ENCODE measurements at places on chromosomes 1 and 21. TPM values are rescaled to one million over a fixed set of nuclear protein-coding genes. Genes with fewer than 3 reads are reported as not detected.

DNA sequence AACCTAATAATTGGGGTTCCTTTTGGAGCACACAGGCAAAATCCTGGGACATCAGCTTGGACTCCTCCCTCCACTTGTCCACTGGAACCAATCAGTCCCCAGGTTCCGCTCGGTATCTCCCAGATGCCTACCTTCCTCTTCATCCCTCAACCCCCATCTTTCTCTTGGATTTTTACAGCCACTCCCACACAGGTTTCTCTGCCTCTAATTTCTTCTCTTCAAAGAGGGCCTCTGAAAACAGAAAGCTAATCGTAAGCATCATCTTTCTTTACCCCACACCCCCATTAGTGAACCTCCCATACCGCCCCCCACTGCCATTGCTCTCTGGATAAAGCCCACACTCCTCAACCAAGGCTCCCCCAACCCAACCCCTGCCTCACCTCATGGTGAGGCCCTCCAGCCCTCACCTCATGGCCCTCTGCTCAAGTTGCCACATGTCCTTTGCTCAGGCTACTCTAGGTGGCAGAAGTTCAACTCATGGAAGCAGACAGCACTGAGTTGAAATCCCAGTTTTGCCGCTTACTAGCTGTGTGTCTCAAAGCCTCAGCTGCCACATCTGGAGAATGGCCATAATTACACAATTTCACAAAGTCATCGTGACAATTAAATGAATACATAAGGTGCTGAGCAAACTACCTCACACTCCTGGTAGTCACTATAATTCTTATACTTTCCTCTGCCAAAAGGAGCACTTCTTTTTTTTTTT lies 18.1 kb upstream of the WASF2 start:
- no peak for DNase-seq

DNA sequence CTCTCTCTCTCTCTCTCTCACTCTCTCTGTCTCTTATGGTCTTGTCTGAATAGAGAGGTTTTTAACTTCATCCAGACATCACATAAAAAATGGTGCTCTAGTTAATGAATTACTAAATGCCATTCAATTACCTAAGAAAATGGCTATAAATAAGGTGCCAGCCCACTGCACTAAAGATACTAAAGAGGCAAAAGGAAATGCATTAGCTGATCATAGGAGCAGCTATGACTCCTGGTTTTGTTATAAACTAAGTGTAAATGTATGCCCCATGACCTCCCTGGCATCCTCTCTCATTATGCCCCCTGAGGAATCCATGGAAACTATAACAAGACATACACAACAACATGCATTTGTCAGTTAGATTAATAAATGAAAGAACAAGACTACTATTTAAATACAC lies 57.5 kb upstream of the PDC start:
- no peak for DNase-seq

DNA sequence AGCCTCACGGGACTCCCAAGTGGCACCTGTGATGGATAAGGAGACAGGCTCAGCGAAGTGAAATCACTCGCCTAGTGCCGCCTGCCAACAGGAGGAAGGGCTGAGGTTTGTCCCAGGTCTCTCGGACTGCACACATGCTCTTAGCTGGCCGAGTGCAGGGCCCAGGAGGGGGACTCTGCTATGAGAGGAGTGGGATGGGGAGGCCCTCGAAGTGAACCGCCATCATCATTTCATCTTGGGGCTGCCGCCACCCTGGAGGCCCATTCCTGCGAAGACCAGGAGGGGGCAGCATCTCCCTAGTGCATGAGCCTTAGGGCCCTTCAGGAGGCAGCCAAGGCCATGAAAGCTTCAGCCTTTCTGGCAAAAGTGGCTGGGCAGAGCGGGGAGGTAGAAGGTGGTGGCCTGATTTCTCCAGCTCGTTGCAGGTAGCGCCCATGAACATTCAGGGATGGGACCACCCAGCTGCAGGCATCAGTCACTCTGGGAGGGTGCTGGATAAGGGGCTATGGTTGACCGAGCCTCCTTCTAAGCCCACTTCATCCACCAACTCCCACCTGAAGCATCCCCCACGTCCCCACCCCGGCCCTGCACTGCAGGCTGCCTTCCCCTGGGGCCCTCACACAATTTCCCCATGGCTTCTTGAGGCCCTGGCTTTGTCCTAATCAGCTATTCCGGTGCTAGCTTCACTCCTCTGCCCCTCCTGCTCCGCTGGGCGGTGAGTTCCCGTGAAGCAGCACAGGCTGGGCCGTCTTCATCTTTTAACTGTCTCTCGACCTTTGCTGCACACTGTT lies 17.2 kb upstream of the RASSF5 start:
- no peak for DNase-seq

DNA sequence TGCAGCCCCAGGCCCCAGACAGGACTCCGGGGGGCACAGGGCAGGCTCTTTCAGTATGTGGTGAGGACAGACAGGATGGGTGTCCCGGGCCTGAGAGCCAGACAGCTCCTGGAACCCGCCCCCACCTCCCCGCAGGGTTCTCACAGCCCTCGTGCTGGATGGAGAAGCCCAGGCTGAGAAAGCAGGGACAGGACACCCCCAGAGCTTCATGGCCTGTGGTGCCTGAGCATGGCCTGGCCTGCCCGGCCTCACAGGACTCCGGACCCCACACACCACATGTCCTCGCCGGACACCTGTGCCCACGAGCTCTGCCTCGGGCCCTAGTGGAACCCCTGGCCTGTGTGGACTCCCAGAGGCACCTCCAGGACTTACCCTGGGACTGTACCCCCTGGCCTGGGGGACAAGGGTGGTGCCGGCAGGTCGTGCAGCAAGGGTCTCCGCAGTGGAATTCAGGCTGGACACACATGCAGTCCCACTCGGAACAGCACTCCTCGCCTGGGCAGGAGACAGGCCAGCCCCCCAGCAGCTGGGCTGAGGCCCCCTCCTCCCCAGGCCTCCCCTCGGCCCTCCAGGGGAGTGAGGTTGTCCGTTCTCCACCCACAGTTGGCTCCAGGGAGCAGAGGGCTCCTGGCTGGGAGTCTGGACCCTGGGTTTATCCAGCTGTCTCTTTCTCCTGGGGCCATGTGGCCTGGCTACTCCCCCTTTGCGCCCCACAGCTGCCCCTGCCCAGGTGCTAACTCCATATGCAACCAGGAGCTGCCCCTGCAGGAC lies 1.2 kb downstream of the TNFRSF18 start:
- no peak for DNase-seq

- no peak for DNase-seq
Observed at GRCh38 chr1:53079251-53079650, 17.2 kb downstream of the PODN start.

The OXCT2 gene
- 0.90 TPM for total RNA-seq

DNA sequence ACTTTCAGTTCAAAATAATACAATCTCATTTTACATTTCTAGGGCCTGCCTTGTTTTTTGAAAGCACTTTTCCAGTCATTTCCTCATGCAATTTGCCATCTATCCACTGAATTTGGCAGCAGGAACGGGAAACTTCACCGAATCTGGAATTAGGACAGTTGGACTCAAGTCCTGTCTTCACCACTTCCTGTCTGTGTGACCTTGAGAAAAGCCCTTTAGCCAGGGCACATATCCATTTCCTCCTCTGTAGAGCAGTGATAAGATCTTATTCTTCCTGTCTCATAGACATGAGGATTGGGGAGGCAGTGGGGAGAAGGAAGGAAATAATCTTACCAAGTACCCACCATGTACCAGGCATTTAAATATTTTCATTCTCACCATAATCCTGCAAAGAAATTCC lies 12.0 kb downstream of the VAV3 start:
- no peak for DNase-seq

Data from urinary bladder (tissue), 4 donors.